Placental pericyte (primary cell): ENCODE measurements at places on chromosomes 7 and 10. TPM values are rescaled to one million over a fixed set of nuclear protein-coding genes. Genes with fewer than 3 reads are reported as not detected.

AS3MT gene
- 0.43 and 0.88 TPM in 2 replicates for total RNA-seq

FAM13C gene
- under 0.01 and 0.14 TPM in 2 replicates for total RNA-seq

ANKRD61 gene
- total RNA-seq = 0.44 TPM in 1 of 2 replicates, not detected in the other

FAM131B gene
- 0.44 and 1.1 TPM in 2 replicates for total RNA-seq

ALOX5 gene
- under 0.01 TPM in 1 of 2 replicates, not detected in the other for total RNA-seq

AEBP1 gene
- 41.8 and 95.6 TPM in 2 replicates for total RNA-seq

DNAJC12 gene
- 0.29 and 0.44 TPM in 2 replicates for total RNA-seq

PCBD1 gene
- total RNA-seq = 24.8 and 30.2 TPM in 2 replicates

SMO gene
- 1.3 and 4.2 TPM in 2 replicates for total RNA-seq

ANKIB1 gene
- 49.5 and 60.6 TPM in 2 replicates for total RNA-seq

LIPF gene
- not detected in 2 replicates for total RNA-seq

LRMDA gene
- 0.22 and 0.57 TPM in 2 replicates for total RNA-seq

AFAP1L2 gene
- total RNA-seq = 12.6 and 62.2 TPM in 2 replicates

HYAL4 gene
- total RNA-seq = 0.72 and 1.3 TPM in 2 replicates

ATP5MK gene
- total RNA-seq = 113 and 163 TPM in 2 replicates

NPFFR1 gene
- total RNA-seq = not detected in 2 replicates

IFIT1 gene
- 11.4 and 12.0 TPM in 2 replicates for total RNA-seq

WDR86 gene
- total RNA-seq = 3.1 TPM in 1 of 2 replicates, not detected in the other
